Femur (tissue), 1 donor: ENCODE measurements at places on chromosomes 4 and X.

DNA sequence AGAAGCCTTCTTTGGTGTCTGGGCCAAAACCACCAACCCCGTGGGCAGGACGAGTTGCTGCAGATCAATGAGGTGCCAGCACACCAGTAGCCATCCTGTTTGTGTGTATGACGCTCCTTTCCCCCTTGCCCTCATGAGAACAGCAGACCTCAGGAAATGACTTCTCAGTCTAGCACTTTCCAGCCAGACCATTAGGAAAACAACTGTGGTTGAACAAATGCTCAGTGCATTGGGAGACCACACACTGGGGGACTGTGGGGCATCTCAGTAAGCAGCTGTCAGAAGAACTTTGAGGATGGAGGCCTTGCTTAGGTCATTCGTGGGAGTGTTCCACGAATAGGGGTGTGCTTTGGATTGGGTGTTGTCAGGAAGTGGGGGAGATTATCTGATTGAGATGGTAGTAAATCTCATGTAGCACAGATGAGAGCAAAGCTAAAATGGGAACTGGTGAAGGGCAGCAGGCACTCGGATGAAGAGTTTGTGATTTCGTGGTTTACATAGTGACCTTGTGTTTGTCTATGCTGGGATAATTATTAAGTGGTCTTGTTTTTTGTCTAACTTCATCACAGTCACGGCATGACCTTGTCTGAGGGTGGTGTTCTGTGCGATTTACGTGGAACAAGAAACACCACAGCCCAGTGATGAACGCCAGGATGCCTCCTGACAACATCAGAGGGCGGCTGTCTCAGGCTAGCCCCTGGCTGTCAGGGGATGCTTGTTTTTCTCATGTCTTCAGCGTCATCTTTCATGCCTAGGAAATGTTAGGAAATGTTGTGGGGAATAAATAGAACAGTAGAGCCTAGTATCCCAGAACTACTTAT, 70.1 kb downstream of the USP46 start:
- peak; percentile 45 for DNase-seq

DNA sequence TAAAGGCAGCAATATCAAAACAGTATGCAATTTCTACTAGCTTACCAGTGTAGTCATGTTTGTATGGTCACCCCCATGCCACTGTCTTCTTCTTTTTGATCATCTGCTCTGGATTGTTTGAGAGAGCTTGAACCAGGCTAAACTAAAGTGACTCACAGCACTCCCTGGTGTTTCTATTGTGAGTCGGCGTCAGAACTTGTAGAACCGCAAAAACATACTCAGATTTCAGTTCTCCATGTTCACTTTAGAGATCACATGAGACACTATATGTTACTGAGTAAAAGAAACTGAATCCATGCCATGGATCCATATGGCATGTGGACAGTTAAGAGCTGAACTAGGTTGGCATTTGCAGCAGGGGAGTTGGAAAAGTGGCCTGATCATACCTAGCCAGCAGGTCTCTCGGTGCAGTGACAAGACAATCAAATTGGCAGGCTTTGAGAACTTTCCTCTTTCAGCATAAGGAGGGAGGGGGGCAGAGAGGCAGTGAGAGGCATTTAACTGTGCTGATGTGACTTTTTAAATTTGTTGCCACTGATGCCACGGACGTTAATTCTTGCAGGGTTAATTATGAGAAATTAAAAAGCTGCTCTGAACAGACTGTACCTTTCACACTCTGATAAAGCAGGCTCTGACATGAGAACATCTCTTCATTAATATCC, 88.4 kb downstream of the AFF2 start:
- no peak for DNase-seq

GRCh38 chr4:146654687-146655520, 16.2 kb downstream of the POU4F2 start:
- DNase-seq = no peak

DNA sequence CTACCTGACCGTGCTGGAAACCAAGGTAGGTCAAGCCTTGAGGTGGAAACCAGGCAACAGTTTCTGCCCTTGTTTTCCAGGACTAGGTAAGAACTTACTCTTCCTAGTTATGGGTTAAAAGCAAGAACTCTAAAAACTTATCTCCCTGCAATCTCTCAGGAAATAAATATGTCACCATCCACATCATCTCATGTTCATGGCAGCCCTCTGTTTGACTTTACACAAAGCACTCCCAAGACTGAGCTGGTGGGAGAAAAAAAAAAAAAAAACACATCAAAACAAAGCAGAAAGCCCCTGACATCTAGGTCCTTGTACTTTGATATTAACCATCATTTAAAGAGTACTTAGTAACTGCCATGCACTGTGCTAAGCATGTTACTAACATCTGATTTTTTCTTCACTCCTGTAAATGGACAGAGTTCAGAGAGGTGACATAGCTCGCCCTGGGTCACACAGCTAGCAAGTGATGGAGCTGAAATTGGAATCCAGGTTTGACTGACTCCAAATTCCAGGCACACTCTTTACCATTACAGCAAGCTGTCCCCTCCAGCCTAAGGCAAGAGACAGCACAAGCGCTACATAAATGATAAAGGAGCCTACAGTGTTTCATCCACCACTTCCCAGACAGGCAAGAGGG, 102.8 kb upstream of the NOCT start:
- no peak for DNase-seq

GRCh38 chr4:13112030-13112429, 372.1 kb downstream of the RAB28 start:
- DNase-seq = no peak

- DNase-seq = no peak
Observed at GRCh38 chrX:14051416-14051815, 21.7 kb upstream of the GEMIN8 start.

DNA sequence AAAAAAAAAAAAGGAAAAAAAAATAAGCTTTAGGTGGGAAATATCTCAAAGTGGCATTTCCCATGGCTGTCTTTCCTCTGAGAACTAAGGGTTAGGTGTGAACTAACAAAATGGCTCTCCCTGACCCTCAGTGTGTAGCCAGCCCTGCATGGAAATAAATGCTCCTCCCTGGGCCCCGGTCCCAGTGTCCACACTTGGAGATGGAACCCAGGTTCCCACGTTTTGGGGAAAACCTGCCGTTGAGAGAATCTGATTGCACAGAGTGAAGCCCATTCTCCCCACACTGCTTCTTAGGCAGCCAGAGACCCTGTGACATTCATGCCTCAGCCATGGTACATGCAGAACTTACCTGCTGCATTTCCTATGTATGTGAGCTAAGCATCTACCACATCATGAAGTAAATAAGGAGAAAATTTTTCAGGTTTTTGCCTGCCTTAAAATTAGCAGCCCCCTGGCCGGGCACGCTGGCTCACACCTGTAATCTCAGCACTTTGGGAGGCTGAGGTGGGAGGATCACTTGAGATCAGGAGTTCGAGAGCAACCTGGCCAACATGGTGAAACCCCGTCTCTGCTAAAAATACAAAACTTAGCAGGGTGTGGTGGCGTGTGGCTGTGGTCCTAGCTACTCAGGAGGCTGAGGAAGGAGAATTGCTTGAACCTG, 34.5 kb downstream of the HTT-AS start:
- no peak for DNase-seq

DNA sequence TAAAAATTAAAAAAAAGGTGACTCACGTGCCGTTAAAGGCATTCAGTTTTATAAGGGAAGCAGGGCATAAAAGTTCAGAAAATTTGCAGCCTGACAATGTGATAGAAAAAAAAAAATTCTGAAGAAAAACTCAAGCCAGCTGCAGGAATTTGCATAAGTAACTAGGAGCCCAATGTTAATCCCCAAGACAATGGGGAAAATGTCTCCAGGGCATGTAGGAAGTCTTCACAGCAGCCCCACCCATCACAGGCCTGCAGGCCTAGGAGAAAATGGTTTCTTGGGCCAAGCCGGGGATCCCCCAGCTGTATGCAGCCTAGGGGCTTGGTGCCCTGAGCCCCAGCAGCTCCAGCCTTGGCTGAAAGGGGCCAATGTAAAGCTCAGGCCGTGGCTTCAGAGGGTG, 31.2 kb downstream of the CHM start:
- DNase-seq = no peak

DNA sequence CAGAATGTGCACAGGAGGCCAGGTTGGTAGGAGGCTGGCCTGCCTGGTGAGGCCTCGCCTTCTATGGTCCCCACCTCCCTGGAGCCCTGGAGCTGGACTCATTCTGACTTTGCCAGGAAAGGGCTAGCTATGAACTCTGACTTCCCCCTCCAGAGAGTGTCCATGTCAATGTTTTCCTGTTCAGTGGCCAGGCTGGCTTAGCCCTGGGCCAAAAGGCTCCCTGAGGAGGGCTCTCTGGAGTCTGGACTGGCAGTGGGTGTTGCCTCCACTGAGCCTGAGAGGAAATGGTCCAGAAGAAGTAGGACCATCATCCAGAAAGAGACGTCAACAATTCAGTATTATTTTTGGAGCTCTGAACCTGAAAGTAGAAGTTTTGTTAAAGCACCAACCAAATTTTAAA, 178.7 kb downstream of the CHIC2 start:
- no peak for DNase-seq

GRCh38 chr4:54525602-54526001, 132.2 kb upstream of the KIT start:
- DNase-seq = no peak
